Progenitor cell of endocrine pancreas (in vitro differentiated cells): ENCODE measurements at places on chromosomes 2 and 18. TPM values are rescaled to one million over a fixed set of nuclear protein-coding genes. Genes with fewer than 3 reads are reported as not detected.

The HMSD gene
- 5.5 and 7.2 TPM in 2 replicates for total RNA-seq

The TTL gene
- 35.9 and 37.0 TPM in 2 replicates for total RNA-seq

The TUBA3E gene
- not detected in 2 replicates for total RNA-seq

The CAPN14 gene
- total RNA-seq, result 0.50 and 0.73 TPM in 2 replicates

The OTOS gene
- total RNA-seq, result not detected in 2 replicates

The LYPD1 gene
- 7.1 and 13.8 TPM in 2 replicates for total RNA-seq

GRCh38 chr2:2739231-2739795 lies 408.2 kb upstream of the MYT1L start:
- peaks cover 19% of the 10 kb centered on the region for H3K27me3 ChIP-seq
- DNase-seq, result no peak
- no peak overlapping the region for H3K27ac ChIP-seq
- H3K4me3 ChIP-seq, result no peak overlapping the region
- H3K4me1 ChIP-seq, result peaks cover 10% of the 10 kb centered on the region

- no peaks in the 10 kb centered on the region for H3K4me1 ChIP-seq
- no peaks in the 10 kb centered on the region for H3K27me3 ChIP-seq
- no peak overlapping the region for H3K27ac ChIP-seq
- peak; percentile 28 for DNase-seq
- no peaks in the 10 kb centered on the region for H3K36me3 ChIP-seq
Observed at GRCh38 chr2:117785740-117786139, 28.8 kb upstream of the DDX18 start.

DNA sequence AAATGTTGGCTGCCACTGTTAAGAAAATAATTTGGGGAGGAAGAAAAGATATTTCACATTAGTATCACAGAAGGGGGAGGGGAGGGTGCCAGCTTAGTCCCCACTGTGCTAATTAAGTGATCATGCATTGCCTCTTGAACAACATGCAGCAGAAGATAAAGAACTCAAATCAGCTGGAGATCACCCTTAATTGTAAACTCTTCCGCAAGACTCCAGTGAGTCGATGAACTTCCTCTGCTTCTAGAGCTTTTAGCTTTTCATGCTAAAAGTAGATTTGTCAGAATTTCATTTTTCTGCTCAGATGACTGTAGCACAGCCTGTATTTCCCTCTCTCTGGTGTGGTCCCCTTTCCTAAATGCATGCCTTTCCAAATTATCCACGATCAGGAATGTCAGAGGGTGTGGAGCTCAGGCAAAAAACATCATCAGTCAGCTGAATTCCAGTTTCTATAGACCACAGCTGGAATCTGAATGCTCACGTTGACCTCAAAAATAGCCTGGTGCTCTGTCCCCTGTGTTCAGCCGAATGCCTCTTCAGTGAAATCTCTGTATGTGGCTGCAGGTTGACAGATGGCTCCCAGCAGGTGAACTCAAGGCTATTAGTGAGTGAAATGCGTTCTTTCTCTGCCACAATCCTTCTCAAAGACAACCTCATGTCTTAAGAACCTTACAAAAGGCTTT lies 156.8 kb upstream of the UNC80 start:
- peaks cover 3% of the 10 kb centered on the region for H3K27me3 ChIP-seq
- no peak overlapping the region for H3K4me3 ChIP-seq
- DNase-seq, result no peak
- H3K4me1 ChIP-seq, result no peaks in the 10 kb centered on the region
- no peak overlapping the region for H3K27ac ChIP-seq
- H3K36me3 ChIP-seq, result no peaks in the 10 kb centered on the region

DNA sequence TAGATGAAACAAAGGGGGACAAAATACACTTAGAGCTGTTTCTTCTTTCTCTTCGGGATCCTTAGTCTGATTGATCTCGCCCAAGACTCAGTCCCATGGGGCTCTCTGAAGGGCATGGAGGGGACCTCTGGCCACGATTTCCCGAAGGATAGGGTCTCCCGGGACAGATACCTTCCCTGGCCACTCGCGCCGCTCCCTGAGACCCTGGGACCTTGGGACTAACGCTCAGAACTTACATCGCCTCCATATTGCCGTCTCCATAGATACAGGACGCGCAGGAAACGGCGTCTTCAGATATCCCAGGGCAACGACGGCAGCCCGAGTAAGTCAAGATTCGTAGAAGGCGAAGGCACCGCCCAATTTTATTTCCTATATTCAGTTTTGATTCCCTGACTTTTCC lies at the start of gene CFAP65:
Gene CFAP65 (minus strand): TSS at position 265 of the 400 bp plus-strand sequence. CDS start 2,468 bp downstream, outside the sequence.
- peaks cover 3% of the 10 kb centered on the region for H3K4me1 ChIP-seq
- no peak within 1 kb of the TSS for H3K27ac ChIP-seq
- H3K4me3 ChIP-seq, result peak within 1 kb of the TSS; percentile 72
- no peak for DNase-seq

- no peaks in the 10 kb centered on the region for H3K27me3 ChIP-seq
- no peak for DNase-seq
- H3K4me3 ChIP-seq, result no peak overlapping the region
- H3K36me3 ChIP-seq, result peaks cover 17% of the 10 kb centered on the region
- peaks cover 3% of the 10 kb centered on the region for H3K4me1 ChIP-seq
Observed at GRCh38 chr2:47150175-47150574, 4.9 kb downstream of the STPG4 start.

GRCh38 chr2:230976671-230977171 lies 19.2 kb upstream of the SPATA3 start:
- no peaks in the 10 kb centered on the region for H3K36me3 ChIP-seq
- H3K27me3 ChIP-seq, result no peaks in the 10 kb centered on the region
- H3K4me3 ChIP-seq, result no peak overlapping the region
- H3K4me1 ChIP-seq, result no peaks in the 10 kb centered on the region
- H3K27ac ChIP-seq, result peak overlapping the region; percentile 16
- no peak for DNase-seq

DNA sequence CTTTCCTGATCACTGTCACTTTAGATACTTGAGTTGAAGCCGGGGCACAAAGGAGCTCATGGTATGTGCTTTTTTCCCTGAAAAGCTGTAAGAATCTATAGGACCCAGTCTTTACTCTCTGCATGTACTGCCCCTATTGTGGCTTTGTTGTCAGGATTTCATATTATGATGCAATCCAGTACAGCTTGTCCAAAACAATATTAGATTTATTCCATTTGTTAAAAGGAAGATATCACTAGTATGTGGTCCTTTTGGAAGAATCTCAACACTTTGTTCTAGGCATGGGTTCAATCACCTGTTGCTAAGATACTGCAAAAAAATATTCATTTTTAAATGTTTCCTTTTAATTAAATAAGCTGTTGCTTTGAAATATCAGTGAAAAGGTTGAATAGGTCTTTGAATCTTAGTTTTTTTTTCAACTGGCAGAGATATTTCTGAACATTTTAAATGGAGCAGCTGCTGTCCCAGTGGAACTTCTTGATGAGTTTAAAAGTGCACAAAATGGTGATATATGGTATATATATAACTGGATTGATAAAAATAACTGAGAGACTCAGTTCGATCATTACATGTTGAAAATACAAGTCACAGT lies 256.6 kb upstream of the NT5C1B start:
- no peak overlapping the region for H3K27ac ChIP-seq
- DNase-seq, result no peak
